ENCODE measurements at places on chromosomes 12 and 14.
A peak's percentile ranks its signal among the peaks of the same experiment; 100 is the strongest.

GRCh38 chr14:74548881-74549280 is 55.3 kb downstream of the ISCA2 start:
- DNase-seq, result peak; percentile 64

DNA sequence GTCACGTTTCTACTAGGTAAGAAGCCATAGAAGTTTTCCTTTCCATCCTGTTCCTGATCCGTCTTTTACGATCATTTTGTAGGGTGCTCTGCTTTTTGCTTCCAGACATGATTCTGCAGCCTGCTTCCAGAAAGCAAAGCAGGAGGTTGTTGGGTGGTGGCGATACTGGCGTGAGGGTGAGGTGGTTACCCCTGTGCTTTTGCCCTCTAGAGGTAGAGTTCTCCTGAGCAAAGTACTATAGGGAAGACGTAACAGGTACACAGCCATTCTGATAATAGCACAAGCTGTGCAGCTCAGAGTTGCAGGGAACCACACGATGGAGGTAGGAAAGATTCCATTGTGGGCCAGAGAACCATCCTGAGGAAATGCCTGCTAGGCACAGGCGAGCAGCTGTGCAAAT is 186.0 kb downstream of the PAH start:
- no peak for DNase-seq

- DNase-seq, result peak; percentile 89
Measured at GRCh38 chr12:22100958-22101748, 55.1 kb downstream of the CMAS start.

DNA sequence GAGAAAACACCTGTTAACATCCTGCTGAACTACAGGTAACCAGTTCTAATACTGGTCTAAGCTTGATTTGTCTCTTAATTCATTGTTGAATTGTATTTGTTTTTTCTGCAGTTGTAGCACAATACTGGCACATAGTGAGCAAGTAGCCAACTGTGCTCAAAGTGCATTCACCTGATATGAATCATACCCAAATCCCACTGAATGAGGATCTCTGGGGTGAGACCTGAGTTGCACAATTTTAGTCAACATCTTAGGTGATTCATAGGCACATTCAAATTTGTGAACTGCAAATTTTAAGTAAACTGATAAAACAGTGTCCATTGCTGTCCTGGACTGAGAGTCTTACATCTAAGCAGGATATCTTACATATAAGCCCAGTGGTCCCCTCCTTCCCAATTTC is 12.8 kb downstream of the KCNC2 start:
- DNase-seq, result peak; percentile 92

DNA sequence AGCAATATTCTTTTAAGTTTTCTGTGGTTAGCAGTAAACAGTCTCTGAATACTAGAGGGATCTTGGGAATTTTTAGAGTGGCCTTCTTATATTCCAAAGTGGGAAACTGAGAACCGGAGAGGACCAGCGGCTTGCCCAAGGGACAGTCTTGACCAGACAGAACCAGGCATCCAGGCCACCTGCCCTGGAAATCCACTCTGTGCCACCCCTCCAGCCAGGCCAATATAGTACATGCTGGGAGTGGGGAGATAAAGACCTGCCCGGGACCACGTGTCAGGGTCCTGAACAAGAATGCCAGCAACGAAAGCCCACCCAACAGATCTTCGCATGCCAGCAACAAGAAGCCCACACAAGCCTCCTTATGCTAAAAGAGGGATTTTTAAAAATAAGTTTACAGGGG is 49.4 kb upstream of the RIN3 start:
- DNase-seq, result no peak

GRCh38 chr12:118980407-118981014 is 830 bp upstream of the SRRM4 start:
- no peak for DNase-seq

GRCh38 chr12:42910656-42911055 is 321.1 kb upstream of the PRICKLE1 start:
- peak; percentile 54 for DNase-seq

GRCh38 chr14:54172114-54172513 is 215.5 kb upstream of the BMP4 start:
- DNase-seq, result no peak

- no peak for DNase-seq
Measured at GRCh38 chr14:24139272-24139934, 2.0 kb downstream of the EMC9 start.

- peak; percentile 85 for DNase-seq
Measured at GRCh38 chr14:61322011-61322798, 826 bp downstream of the PRKCH start.

GRCh38 chr12:59972905-59973304 is 377.1 kb downstream of the SLC16A7 start:
- peak; percentile 65 for DNase-seq

DNA sequence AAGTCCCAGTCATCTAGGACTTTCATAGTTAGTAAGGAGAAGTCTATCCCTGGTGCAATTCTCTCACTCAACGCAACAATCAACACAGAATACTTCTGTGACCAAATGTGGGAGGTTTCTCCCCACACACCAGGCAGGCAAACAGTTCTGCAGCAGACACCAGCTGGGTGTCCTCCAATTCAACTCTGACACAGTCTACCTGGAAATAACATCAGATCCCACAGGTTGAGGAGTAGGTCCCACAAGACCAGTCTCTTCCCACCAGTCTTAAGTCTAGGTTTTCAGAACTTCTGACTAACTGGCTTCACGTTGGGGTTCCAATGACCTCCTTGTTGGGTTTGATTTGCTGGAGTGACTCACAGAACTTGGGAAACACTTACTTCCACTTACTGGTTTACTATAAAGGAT is 14.8 kb downstream of the ACOT6 start:
- DNase-seq, result no peak

DNA sequence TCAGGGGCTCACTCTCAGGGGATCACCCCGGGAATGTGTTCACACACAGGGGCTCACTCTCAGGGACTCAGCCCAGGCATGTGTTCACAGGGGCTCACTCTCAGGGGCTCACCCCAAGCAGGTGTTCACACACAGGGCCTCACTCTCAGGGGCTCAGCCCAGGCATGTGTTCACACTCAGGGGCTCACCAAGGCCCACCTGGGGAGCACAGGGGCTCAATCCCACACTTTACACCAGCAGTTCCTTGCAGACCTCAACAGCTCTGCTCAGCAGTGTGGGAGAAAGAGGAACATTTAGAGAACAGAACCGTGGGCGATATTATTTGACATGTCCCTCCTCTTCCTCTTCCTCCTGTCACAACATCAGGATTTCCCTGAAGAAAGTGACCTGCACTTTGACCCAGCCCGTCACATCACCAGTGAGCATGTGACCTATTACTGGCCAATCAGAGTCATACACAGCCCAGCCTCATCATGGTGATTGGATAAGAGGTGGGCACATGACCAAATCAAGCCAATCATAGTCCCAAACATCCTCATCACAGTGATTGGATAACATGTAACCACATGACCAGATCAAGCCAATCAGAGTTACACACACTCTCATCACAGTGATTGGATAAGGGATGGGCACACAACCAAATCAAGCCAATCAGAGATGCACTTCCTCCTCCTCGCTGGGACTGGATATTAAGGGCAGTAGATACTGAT is 359.4 kb upstream of the SFSWAP start:
- no peak for DNase-seq

GRCh38 chr14:90419200-90419599 is 22.4 kb downstream of the CALM1 start:
- DNase-seq, result peak; percentile 99

DNA sequence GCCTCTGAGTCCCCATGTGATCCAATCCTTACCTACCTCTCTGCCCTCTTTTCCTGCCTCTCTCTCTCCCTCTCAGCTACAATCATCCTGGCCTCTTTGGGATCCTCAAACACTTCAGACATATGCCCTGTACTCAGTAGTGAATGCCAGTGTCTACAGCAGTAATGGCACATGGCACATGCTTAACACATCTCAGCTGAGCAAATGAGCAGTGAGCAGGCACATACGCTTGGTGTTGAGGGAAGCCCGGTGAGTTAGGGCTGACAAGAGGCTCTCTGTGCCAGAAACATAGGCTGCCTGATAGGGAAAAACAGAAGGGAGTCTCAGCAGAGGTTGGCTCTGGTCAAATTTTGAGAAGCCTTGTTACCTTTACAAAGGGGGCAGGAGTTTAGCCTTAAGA is 409.1 kb downstream of the TMEM132D start:
- no peak for DNase-seq

GRCh38 chr14:20460458-20461224 is 593 bp downstream of the PIP4P1 start:
- DNase-seq, result peak; percentile 39

DNA sequence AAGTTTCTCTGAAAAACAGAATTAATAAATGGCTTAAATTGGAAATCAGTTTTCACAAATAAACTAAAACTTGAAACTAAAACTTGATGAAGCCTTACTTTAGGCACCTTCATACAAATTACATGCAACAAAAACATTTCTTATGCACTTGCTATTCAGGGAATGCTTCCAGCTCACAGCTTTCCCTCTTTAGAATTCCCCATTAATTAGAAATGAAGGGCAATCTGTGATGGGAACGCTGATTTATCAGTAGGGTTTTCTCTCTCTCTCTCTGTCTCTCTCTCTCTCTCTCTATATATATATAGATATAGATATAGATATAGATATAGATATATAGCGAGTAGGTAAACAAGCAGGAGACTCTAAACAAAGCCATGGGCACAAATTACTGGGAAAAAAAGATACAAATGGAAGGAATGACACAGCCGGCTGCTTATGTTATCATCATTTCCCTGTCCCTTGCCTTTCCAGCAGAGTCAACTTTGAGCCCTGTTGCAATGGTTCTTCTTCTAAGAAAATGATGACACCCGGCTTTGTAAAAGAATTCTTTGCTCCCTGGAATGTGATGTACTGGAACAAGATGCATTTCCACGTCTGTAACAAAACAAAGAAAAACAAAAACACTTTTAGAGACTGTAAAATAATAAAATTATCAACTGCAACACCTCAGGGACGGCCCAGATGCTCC is 1121.6 kb upstream of the TMEM132C start:
- no peak for DNase-seq

- no peak for DNase-seq
Measured at GRCh38 chr14:98834119-98834518, 437.9 kb downstream of the BCL11B start.

DNA sequence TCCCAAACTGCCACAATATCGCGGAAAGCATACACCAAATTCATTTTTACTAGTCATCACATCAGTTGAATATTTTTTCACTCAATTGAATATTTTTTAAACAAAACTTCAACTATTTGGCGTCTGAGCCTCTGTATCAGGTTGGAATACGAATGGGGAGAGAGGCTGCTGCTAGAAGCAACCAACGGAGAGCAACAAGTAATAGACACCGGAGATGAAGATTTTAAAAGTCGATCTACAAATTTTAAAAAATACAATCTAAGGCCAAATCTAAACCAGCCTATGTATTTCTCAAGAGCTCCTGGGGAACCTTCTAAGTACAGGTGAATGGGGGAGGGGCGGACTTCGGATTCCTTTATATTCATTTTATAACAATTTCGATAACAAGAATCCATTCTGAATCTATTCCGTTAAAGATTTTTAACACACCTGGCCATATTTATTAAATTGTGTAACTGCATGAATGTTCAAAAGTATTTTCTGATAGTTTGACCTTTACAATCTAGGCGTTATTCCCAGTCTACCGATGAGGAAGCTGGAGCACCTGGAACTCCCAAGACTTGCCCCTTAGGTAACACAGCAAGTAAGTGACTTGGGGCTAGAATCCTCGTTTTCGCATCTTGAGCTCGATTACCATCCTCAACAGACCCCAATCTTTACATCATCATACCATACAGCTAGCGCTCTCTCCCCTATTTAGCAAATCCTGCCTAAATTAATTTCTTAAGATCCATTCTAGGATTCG is 1.2 kb downstream of the GNPNAT1 start:
- DNase-seq, result peak; percentile 22

- DNase-seq, result no peak
Measured at GRCh38 chr12:6343518-6343917, 1.6 kb upstream of the TNFRSF1A start.

GRCh38 chr14:100842799-100843198 is 16.9 kb downstream of the MEG3 start:
- no peak for DNase-seq

- peak; percentile 71 for DNase-seq
Measured at GRCh38 chr14:91873471-91874415, 6.4 kb upstream of the TC2N start.

GRCh38 chr12:6626654-6627283 is 9.0 kb downstream of the LPAR5 start:
- DNase-seq, result no peak

- DNase-seq, result no peak
Measured at GRCh38 chr14:74705613-74706500, 7.0 kb downstream of the AREL1 start.

- DNase-seq, result no peak
Measured at GRCh38 chr12:90628213-90628612, 326.8 kb downstream of the CCER1 start.

- no peak for DNase-seq
Measured at GRCh38 chr12:6850796-6851152, 312 bp downstream of the CDCA3 start.

DNA sequence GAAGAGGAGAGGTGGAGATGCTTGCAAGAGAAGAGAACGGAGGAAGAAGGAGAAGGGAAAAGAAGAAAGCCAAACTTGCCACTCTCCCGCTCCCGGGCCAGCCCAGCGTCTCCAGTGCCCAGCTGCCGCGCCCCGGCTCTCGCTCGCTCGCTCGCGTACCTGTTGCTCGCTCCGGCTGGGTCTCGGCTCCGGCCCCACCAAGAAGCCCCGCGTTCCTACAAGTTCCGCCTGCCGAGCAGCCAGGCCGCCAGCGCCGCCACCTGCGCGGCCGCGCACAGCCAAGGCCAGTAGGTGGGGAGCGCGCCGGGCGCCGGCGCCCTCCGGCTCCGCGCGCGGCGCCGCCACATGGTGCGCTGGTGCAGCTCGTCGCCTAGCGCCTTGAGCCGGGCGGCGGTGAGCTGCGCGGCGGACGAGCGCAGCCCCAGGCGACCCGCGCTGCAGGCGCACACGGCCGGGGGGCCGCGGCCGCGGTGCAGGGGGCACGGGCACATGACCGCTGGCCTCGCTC is 370 bp downstream of the HRK start:
- peak; percentile 60 for DNase-seq

GRCh38 chr12:121224591-121224990 is 14.7 kb downstream of the P2RX4 start:
- no peak for DNase-seq

GRCh38 chr14:104610749-104611310 is 6.3 kb upstream of the TMEM179 start:
- no peak for DNase-seq

GRCh38 chr12:55982319-55982936 is 8.6 kb downstream of the RAB5B start:
- DNase-seq, result no peak

DNA sequence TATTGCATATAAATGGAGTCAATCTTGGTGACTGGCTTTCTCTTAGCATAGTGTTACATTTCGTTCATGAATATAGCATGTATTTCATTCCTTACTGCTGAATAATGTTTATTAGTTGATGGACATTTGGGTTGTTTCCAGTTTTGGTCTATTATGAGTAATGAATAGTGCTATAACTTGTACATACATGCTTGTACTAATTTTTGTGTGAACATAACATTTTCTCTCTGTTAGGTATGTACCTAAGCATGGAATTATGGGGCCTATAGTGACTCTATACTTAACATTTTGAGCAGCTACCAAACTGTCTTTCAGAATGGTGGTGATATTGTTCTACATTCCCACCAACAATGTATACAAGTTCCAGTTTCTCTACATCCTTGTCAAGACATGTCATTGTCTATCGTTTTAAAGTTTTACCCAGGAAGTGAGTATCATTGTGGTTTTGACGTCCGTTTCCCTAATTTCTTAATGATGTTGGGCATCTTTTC is 23.1 kb downstream of the ATP2A2 start:
- DNase-seq, result peak; percentile 94

- DNase-seq, result no peak
Measured at GRCh38 chr12:52805739-52806138, 8.2 kb downstream of the KRT4 start.

Measured in epithelial cell of esophagus (primary cell).